ENCODE measurements at places on chromosomes 5 and 9.

DNA sequence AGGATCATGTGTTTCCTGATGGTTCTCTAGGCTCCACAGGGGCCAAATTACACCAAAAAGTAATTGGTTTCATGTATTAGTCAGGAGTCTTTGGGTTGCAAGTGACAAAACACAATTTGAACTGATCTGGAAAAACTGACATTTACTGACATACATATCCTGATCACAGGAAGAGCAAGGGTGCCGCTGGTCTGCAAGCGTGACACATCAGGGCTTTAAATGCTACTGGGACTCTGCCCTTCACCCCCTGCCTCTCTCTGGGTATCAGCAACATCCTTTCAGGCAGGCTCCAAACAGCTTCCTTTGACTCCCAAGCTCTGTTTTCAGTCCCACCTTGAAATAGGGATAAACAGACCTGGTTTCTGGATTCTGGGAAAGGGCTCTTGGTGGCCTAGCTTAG, 197.5 kb downstream of the PALM2AKAP2 start:
- DNase-seq: no peak

DNA sequence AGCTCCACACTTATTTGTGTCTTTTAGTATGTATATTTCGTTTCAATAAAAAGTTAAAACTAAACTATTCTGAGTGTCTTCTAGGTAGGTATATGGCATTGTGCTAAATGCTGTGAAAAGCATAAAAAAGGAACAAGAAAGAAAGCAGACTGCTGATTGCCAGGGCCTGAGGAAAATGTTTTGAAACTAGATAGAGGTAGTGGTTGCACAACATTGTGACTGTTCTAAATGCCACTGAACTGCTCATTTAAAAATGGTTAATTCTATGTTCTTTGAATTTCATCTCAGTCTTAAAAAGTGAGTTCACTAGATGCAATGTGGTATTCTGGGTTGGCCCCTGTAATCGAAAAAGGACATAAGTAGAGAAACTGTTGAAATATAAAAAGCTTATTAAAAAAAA, 2.6 kb upstream of the ALAD start:
- no peak for DNase-seq

- no peak for DNase-seq
Observed at GRCh38 chr5:113161806-113162205, 185.2 kb downstream of the DCP2 start.

GRCh38 chr5:11511878-11512277, 392.4 kb downstream of the CTNND2 start:
- no peak for DNase-seq

DNA sequence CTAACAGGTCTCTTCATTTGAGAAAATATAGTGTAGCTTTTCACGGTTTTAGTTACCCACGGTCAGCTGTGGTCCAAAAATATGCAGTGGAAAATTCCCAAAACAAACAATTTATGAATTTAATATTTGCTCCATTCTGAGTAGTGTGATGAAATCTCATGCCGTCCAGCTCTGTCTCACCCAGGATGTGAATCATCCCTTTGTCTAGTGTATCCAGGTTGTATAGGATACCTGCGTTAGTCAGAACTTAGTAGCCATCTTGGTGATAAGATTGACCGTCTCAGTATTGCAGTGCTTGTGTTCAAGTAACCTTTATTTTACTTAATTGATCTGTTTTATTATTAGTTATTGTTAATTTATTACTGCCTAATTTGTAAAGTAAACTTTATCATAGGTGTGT, 41.1 kb downstream of the NDUFS4 start:
- DNase-seq: no peak

- no peak for DNase-seq
Observed at GRCh38 chr5:103436656-103437055, 125.9 kb downstream of the NUDT12 start.

GRCh38 chr5:79703381-79703645, 13.7 kb downstream of the CMYA5 start:
- DNase-seq: no peak

- DNase-seq: peak; percentile 23
Observed at GRCh38 chr9:91001146-91001611, 199.6 kb downstream of the SYK start.

DNA sequence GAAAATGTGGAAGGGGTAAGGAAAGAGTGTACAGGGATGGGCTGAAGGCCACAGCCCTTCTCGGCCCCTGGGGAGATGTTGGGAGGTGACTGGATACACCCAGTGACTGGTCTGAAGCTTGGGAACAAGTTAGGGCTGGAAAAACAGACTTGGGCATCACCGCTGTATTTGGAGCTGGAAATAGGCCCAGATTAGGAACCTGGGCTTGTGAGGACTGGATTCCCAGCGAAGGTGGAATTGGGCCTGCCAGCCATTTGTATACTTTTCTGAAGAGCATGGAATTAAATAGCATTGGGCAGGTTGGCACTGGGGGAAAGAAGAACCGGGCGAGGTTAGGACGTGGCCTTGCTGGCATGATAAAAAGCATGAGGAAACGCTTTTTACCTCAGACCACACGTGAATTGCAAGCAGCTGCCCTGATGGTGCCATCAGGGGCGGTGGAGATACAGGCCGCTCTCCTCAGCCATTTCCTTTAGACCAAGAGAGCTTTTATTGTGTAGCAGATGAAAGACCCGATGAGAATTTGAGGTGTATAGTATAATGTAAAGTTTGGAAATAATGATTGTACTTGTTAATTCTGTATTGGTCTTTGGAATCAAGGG, 37.8 kb downstream of the OTULIN start:
- no peak for DNase-seq

DNA sequence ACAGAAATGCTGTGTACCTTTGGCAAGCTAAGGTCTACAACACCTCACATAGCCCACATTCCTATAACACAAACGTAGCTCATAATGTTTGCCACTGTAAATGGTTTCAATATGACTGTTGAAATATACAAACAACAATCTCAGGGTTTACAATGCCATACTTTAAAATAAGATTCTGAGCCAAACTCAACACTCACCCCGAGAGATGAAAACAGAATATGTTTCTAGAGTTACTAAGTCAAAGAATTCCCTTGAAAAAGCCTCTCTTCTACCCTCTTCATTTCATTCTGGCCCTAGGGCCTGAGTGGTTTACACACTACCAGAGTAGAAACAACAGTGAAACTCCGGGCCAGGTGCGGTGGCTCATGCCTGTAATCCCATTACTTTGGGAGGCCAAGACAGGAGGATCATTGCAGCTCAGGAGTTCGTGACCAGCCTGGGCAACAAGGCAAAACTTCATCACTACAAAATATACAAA, 72.6 kb downstream of the MYO10 start:
- no peak for DNase-seq

DNA sequence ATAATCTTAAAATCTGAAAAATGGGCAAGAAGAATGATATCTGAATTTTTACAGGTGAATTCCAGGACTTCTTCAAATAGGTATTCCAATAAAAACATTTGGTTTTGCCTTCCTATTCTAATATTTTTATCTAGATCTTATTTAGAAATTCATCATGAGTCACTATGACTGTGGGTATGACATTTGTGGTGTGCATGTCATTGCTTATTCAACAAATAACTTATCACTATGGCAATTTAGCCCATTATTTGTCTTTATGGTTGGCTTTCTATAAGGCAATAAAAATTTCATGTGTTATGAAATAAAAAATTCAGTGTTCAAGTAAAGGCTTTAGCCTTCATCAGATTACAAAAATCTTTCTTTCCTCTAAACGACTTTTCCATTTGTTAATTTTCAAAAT, 1139.6 kb upstream of the NUDT12 start:
- DNase-seq: no peak

DNA sequence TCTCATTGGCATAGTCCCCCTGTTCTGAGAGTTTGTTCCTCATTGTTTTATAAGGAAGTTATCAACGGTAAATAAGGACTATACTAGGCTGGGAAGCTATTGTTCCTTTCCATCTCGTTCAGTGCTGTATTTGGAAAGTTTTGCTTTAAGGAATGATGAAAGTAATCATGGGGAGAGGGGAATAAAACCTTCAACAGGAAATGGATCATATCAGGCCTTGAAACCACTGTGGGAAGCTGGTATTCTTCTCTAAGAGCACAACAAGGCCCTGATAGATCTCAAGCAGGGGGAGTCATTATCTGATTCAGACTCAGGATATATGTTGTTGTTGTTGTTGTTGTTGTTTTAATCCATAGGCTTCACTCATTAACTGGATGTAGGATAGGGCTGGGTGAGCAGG, 474.5 kb downstream of the ENC1 start:
- DNase-seq: no peak

GRCh38 chr5:10519729-10520128, 44.1 kb upstream of the ANKRD33B start:
- DNase-seq: no peak

GRCh38 chr5:119078071-119078846, 7.4 kb downstream of the DMXL1 start:
- no peak for DNase-seq

GRCh38 chr9:90259311-90260246, 383.0 kb downstream of the DIRAS2 start:
- no peak for DNase-seq

- no peak for DNase-seq
Observed at GRCh38 chr5:164708831-164709230, 1203.4 kb downstream of the MAT2B start.

GRCh38 chr5:152052470-152052869, 127.8 kb upstream of the GLRA1 start:
- no peak for DNase-seq

DNA sequence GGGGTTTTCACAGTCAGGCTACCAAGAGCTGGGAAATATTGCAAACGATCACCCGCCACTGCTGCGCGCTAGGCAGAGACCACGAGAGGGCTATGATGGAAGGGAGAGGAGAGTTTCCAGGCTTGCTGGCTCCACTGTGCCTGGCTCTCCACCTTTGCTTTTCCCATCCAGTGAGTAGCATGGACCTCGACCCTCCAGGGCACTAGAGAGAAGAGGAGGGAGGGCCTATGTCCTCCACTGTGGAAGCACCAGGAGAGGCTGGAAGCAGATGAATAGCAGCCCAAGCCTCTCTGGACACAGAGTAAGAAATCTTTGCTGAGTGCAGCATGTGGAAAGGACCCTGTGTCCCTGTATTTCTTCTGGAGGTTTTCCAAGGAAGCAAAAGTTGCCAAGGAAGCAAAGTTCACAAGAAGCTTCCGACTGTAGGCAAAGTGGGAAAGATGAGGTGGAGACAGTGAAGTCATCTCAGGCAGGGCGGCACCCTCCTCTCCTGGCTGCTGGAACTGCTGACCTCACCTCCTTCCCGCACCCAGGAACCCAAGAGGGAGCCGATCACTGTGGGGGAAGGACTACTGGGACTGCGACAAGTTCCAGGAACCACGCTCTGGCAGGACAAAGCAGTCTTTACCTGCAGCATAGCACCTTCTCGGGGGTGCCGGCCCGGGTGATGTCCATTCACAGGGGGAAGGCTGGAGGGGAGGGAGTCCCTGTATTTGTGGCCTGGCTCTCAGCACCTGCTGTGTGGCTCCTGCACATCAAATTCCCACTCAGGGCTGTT, 79.6 kb downstream of the CSNK1A1 start:
- DNase-seq: no peak

- DNase-seq: no peak
Observed at GRCh38 chr5:176682016-176682531, 34.8 kb downstream of the TSPAN17 start.

DNA sequence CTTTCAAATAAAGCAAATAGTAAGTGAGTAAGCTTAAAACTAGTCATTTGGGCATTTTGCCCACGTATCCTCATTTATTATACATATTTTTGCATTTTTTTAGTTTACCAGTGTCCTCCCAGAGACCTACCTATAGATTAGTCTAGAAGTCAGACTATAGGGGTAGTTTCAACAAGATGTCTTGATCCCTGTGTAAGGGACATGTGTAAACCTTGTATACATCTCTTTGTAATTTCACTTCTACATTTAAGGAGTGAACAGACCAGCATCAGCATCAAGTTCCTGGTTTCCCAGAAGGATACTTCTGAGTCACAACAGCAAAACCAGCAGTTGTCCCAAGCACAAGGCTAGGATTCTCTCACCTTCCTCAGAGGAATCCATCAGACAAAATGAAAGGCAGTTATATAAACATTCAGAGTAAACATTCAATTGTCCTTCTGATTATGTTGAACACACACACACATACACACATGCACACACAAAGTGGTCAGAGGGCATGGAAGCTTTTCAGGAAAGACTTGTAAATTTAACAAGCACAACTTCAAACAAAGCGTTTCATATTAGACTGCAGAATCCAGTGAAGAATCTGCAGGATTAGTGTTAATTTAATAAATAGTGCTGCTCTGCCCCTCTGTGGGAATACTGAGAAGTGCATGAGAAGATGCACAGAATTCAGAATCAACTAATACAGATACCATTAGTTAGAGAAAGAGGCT, 55.4 kb downstream of the HINT1 start:
- DNase-seq: no peak

- DNase-seq: peak; percentile 87
Observed at GRCh38 chr5:52013523-52013922, 630.3 kb downstream of the ISL1 start.

DNA sequence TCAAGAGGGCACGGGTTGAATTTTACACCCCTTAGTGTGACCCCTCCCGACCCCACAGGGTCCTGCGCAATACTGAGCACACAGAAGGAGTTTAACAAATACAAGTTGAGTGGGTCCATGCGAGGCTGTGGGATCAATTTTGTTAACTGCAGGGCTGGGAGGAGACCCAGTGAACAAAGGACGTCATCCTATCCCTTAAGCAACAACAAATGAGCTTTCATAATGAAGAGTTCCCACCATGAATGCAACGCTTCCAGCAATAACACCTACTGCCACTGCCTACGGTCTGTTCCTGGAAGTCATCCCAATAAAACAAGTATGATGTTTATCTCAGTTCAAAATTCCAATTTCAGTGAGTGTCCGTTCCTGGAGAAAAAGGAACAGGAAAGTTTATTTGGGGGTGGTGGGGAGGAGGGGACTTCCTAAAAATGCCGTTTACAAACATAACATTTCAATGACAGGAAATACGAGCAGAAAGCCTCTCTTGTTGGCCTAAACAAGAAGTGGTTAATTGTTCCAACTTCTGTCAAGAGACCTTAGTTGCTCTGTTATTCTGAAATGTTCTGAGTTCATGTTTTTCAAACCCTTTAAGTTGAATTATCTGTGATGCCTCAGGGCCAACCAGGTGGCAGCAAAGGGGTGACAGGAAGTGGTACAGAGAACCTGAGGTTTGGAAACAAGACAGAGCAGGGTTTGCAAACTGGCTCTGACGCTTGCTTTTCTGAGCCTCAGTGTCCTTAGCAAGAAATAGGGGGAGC, 65.8 kb upstream of the PLPP6 start:
- DNase-seq: no peak

DNA sequence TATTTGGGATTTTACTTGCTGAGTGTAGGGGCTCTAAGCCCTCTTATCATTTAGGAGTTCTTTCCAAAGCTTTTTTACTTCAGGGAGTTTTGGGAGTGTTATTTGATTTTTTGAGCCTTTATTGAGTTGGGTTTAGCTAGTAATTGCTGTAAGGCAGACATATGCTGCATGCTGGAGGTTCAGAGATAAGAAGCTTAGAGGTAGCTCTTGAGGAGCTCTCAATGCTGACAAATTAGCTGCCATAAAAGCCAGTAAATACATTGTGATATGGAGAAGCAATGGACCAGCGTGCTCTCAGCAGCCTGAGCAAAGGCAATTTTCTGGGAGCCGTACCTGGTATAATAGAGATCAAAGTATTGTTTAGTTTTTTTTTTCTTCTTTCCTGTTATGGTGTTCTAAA, 11.6 kb downstream of the ARHGEF28 start:
- peak; percentile 20 for DNase-seq

Data from NCI-H1436 treated with DMSO at 0.1 percent for 48 hours (cell line).